ENCODE measurements at places on chromosomes 4 and X. TPM values are rescaled to one million over a fixed set of nuclear protein-coding genes. Genes with fewer than 3 reads are reported as not detected.
A peak's percentile ranks its signal among the peaks of the same experiment; 100 is the strongest.

DNA sequence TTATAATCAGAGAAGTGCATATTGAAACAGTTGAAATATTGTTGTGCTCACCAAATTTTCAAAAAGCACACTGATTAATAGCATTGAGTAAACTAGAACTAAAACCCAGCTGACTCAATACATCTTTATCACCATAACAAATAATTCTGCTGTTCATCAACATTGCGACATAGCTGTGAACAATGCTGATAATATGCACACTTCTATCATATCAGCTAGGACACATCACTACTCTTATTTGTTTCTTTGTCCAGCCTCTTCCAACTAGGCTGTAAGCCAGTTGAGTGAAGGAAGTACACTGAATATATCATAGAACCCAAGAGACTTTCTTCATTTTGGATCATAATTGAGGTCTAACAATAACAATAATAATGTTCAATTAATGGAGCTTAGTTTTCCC, 349.7 kb downstream of the IQCM start:
- H3K4me3 ChIP-seq = no peak overlapping the region
- H3K36me3 ChIP-seq = no peaks in the 10 kb centered on the region
- H3K27ac ChIP-seq = no peak overlapping the region
- no peaks in the 10 kb centered on the region for H3K27me3 ChIP-seq
- no peaks in the 10 kb centered on the region for H3K4me1 ChIP-seq

DNA sequence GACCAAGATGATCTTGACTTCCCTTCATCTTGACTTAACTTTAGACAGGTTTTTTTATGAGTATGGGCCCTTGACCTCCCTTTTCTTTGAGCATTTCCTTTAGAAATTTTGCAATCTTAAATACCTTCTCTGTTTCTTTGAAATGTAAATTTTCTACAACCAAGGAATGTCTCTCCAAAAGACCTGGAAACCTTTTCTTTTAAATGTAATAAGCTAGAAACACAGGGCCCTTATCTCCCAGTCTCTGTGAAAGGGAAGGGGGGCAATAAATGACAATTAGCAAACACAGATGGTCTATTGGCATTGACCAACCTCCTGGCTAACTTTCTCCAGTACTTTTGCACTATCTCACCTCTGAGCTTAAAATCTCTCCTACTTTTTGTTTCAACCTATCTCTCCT, 144.3 kb upstream of the GK2 start:
- DNase-seq = peak; percentile 57
- H3K27me3 ChIP-seq = no peaks in the 10 kb centered on the region
- H3K27ac ChIP-seq = peak overlapping the region; percentile 64
- H3K4me1 ChIP-seq = peaks cover 15% of the 10 kb centered on the region
- no peak overlapping the region for H3K4me3 ChIP-seq

DNA sequence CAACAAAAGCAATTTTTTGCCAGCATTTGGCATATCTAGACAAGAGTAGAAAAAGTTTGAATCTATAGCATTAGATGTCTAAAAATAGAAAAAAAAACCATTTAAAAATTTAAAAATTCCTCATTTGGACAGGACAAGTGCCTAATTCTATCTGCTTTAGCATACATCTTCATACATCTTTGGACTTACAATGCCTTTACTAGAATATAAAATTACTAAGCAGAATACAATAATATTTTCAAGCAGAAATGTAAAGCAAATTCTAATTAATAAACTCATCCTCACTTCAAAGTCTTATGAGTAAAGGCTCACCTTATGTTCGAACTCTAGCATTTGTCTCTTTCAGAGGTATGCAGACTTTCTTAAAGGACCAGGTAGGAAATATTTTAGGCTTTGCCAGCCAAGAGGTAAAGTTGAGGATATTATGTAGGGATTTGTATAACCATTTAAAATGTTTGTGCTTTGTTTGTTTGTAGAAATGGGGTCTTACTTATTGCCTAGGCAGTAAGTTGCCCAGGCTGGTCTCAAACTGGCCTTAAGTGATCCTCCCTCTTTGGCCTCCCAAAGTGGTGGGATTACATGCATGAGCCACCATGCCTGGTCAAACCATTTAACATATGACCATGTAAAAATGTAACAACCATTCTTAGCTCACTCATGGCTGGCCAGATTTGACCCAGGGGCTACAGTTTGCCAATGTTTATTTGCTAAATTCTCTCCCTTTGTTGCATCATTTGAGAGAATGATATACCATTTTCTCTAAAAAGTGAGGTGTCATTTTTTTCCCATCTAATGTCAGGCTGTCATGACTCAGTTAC, 29.1 kb downstream of the UGDH start:
- no peak for DNase-seq
- H3K4me3 ChIP-seq = no peak overlapping the region
- peaks cover 13% of the 10 kb centered on the region for H3K36me3 ChIP-seq

DNA sequence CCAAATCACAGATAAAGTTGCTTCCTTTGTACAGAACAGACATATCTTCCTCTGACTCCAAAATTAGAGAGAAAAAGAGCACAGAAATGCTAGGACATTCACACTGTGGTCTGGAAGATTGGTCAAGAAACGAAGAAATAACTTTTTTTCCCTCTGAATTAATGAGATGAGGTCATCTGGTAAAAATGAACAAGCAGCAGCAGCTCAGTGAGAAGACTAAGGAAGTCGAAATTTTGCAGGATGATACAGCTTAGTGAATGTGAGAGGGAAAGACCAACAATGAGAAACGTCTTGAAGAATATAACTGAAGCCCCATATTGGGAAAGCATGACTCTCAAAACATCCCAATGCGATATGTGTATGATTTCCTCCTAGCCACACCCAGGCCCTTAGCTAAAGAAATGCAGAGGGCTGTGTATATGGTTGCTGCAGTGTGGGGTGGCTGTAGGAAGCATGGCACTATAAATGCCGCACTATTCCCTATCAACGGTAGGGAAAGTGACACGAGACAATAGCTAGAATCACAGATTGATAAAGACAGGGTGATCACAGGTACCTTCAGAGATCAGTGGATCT, 208.6 kb downstream of the VEGFC start:
- H3K4me3 ChIP-seq = no peak overlapping the region
- H3K27me3 ChIP-seq = no peaks in the 10 kb centered on the region
- no peak for DNase-seq
- H3K27ac ChIP-seq = no peak overlapping the region

DNA sequence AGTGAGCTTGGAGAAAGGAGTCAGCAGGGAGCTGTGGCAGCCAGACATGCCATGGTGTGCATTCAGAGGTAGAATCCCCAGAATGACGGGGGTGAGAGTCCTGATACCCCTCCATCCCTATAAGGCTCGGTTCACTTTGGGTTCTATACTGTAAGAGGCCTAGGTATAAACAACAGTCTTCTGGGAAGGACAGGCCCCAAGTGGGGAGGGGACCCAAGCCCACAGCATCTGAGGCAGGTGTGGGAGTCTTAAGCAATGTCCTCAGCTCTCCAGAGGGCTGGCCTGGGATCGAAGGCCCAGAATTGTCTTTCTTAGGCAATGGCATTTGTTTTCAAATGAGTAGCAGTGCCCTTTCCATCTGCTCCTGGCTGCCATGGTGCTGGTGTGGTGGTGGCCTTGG, 50.2 kb upstream of the MAMLD1 start:
- H3K27ac ChIP-seq = no peak overlapping the region
- no peaks in the 10 kb centered on the region for H3K27me3 ChIP-seq
- no peaks in the 10 kb centered on the region for H3K36me3 ChIP-seq
- no peaks in the 10 kb centered on the region for H3K4me1 ChIP-seq
- no peak for DNase-seq

- no peak overlapping the region for H3K27ac ChIP-seq
- DNase-seq = peak; percentile 13
- no peaks in the 10 kb centered on the region for H3K27me3 ChIP-seq
- H3K4me3 ChIP-seq = no peak overlapping the region
These were observed 25.2 kb downstream of the RWDD4 start for GRCh38 chr4:183633476-183634400.

- no peaks in the 10 kb centered on the region for H3K27me3 ChIP-seq
- peak overlapping the region; percentile 88 for H3K27ac ChIP-seq
- no peaks in the 10 kb centered on the region for H3K36me3 ChIP-seq
- H3K4me1 ChIP-seq = no peaks in the 10 kb centered on the region
- peak overlapping the region; percentile 70 for H3K4me3 ChIP-seq
These were observed 321 bp upstream of the HPRT1 start for GRCh38 chrX:134459683-134460004.

GRCh38 chr4:122167369-122167768, 15.2 kb downstream of the BLTP1 start:
- no peaks in the 10 kb centered on the region for H3K4me1 ChIP-seq
- H3K27me3 ChIP-seq = no peaks in the 10 kb centered on the region
- DNase-seq = peak; percentile 8
- no peaks in the 10 kb centered on the region for H3K36me3 ChIP-seq

DNA sequence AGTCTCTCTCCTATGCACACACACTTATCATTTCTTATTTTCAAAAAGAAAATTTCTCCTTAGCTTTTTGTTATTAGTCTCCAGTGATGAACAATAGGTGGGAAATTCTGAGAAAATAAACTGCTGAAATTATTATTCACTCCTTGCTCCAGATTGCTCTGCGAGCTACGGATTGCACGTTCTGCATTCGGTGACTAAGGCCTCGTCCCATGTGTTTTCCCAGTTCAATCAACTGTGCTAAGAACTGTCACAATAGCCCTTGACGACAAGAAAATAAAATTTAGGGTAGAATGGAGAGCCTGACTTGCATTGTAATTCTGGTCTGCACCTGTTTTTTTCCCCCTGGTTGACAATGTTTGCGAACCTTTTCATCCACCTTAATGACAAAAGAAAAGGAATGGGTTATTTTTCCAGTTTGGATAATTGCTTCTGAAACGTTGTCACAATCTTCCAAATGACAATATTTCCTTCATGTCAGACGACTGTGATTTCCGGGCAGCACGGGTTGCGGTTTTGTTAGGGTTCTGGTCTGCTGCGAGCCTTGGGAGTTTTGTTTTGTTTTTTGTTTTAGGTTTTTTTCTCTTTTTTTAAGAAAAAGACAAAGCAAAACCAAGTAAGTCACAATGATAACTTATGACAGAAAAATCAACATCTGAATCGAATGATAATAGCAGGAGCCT, 124.5 kb upstream of the NOCT start:
- no peak overlapping the region for H3K27ac ChIP-seq
- H3K4me1 ChIP-seq = peaks cover 29% of the 10 kb centered on the region
- no peaks in the 10 kb centered on the region for H3K27me3 ChIP-seq
- H3K4me3 ChIP-seq = no peak overlapping the region

DNA sequence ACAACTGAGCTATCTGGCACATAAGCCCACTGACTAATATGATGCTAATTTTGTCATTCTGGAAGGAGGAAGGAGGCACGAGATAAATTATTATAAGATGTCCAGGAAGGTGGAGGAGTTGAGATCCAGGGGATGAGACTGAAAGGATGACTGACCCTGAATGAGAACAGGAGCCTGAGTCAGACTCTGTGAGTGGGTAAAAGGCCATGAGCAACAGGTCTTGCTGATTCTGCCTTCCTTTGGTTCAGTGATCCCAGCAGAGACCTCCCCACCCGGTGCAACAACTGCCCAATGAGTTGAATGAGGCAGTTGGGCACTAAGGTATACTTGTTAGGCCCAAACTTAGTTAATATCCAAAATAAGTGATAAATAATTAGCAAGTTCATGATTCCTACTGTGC, 238.1 kb upstream of the GPC4 start:
- no peaks in the 10 kb centered on the region for H3K27me3 ChIP-seq
- H3K4me1 ChIP-seq = peaks cover 13% of the 10 kb centered on the region
- H3K27ac ChIP-seq = no peak overlapping the region
- no peak overlapping the region for H3K4me3 ChIP-seq
- no peaks in the 10 kb centered on the region for H3K36me3 ChIP-seq
- no peak for DNase-seq

- no peaks in the 10 kb centered on the region for H3K27me3 ChIP-seq
- no peak for DNase-seq
- H3K4me1 ChIP-seq = peaks cover 23% of the 10 kb centered on the region
- no peak overlapping the region for H3K4me3 ChIP-seq
- H3K27ac ChIP-seq = peak overlapping the region; percentile 47
- peaks cover 13% of the 10 kb centered on the region for H3K36me3 ChIP-seq
These were observed 6.7 kb downstream of the SLC7A11 start for GRCh38 chr4:138235419-138235952.

DNA sequence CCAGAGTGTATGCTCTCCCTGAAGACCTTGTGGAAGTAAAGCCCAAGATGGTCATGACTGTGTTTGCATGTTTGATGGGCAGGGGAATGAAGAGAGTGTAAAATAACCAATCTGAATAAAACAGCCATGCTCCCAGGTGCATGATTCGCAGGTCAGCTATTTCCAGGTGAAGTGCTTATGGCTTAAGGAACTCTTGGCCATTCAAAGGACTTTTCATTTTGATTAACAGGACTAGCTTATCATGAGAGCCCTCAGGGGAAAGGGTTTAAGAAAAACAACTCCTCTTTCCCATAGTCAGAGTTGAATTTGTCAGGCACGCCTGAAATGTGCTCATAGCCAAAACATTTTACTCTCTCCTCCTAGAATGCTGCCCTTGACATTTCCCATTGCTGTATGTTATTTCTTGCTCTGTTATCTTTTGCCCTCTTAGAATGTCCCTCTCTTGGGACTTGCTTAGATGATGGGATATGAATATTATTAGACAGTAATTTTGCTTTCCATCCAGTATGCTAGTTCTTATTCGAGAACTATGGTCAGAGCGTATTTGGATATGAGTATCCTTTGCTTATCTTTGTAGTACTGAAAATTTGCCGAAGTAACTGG, 88.6 kb downstream of the PLS3 start:
- H3K4me3 ChIP-seq = no peak overlapping the region
- H3K27ac ChIP-seq = peak overlapping the region; percentile 89
- H3K27me3 ChIP-seq = no peaks in the 10 kb centered on the region
- H3K36me3 ChIP-seq = no peaks in the 10 kb centered on the region
- DNase-seq = peak; percentile 9

DNA sequence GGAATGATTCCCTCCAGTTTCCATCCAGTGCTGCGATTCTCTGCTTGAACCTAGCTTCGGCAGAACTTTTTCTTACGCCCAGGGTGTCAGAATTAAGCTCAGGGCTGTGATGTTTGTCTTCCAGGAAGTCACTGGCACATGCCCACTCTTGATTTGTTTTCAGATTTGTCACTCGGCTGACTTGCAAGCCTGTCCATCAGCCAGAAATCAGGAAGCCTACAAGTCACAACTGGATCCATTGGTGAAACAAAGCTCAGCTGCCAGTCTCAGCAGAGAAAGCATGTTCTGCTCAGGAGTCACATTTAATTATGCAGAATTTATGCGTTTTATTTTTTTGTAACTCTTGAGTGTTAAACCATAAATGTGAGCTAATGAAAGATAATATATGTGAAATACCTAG, 38.2 kb upstream of the PNPLA4 start:
- no peaks in the 10 kb centered on the region for H3K4me1 ChIP-seq
- no peaks in the 10 kb centered on the region for H3K27me3 ChIP-seq
- H3K4me3 ChIP-seq = no peak overlapping the region

Gene C4orf36
- total RNA-seq = not detected

Gene NRK
- 15.0 TPM for total RNA-seq

Gene ETDB
- not detected for total RNA-seq

Gene DOK7
- 0.54 TPM for total RNA-seq

Gene UCP1
- total RNA-seq = 0.21 TPM

Gene GAGE12J
- not detected for total RNA-seq

All from GM23338 (cell line).